MCF 10A (cell line): ENCODE measurements at places on chromosomes 13 and 19.

GRCh38 chr19:4052993-4053422, 13.7 kb downstream of the ZBTB7A start:
- DNase-seq: peak; percentile 60

- no peak for DNase-seq
These were observed 1222.2 kb upstream of the SPRY2 start for GRCh38 chr13:81563091-81563490.

- no peak for DNase-seq
These were observed 35.3 kb downstream of the BTBD2 start for GRCh38 chr19:1980091-1980808.

DNA sequence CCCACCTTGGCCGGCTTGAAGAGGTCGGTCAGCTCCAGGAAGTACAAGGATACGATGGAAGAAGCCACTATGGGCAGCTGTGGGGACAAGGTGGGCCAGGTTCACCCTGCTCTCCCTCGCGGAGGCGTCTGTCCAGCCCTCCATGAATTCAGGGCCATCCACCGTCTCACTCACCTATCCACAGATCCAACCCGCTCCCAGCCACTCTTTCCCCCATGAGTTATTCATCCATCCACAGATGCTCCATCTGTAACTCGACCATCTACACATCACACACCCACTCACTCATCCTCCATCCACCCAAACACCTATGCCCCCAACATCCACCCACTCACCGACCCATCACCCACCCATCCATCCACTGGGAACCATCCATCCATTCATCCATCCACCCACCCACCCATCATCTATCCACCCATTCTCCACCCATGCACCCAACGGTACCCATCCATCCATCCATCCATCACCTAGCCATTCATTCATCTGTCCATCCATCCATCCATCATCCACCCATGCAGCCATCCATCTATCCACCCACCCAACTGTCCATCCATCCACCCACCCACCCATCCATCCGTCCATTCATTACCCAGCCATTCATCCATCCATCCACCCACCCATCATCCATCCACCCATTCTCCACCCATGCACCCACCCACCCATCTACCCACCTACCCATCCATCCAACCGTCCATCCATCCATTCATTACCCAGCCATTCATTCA, 5.8 kb downstream of the PLPPR3 start:
- no peak for DNase-seq

GRCh38 chr19:5651361-5651760, 28.5 kb downstream of the SAFB start:
- DNase-seq: no peak

- DNase-seq: no peak
These were observed 23.3 kb upstream of the KCTD4 start for GRCh38 chr13:45224176-45224575.

- DNase-seq: peak; percentile 76
These were observed 877.2 kb upstream of the PCDH20 start for GRCh38 chr13:62292714-62293480.

DNA sequence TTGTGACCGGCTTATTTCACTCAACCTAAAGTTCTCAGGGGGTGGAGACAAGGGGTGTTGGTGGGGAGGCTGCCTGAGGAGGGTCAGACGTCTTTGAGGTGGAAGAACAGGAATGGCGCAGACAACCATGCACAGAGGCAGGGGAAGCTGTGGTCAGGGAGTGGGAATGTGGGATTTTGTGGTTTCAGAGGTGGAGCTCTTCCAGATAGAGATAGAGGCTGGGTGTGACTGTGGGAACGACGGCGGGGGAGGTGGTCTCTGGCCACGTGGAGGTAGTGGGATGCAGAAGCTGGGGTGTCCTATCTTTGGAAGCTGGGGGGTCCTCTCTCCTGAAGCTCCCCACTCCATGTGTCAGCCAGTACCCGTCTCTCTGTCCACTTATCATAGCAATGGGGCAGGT, 7.8 kb upstream of the KLK14 start:
- no peak for DNase-seq

GRCh38 chr13:47407808-47408207, 511.0 kb upstream of the HTR2A start:
- no peak for DNase-seq
